LoVo (cell line): ENCODE measurements at places on chromosomes 3 and 15.

GRCh38 chr15:86317384-86317740, 237.7 kb downstream of the AGBL1 start:
- no peak for DNase-seq

GRCh38 chr15:38945551-38946298, 381.1 kb upstream of the RASGRP1 start:
- no peak for DNase-seq

DNA sequence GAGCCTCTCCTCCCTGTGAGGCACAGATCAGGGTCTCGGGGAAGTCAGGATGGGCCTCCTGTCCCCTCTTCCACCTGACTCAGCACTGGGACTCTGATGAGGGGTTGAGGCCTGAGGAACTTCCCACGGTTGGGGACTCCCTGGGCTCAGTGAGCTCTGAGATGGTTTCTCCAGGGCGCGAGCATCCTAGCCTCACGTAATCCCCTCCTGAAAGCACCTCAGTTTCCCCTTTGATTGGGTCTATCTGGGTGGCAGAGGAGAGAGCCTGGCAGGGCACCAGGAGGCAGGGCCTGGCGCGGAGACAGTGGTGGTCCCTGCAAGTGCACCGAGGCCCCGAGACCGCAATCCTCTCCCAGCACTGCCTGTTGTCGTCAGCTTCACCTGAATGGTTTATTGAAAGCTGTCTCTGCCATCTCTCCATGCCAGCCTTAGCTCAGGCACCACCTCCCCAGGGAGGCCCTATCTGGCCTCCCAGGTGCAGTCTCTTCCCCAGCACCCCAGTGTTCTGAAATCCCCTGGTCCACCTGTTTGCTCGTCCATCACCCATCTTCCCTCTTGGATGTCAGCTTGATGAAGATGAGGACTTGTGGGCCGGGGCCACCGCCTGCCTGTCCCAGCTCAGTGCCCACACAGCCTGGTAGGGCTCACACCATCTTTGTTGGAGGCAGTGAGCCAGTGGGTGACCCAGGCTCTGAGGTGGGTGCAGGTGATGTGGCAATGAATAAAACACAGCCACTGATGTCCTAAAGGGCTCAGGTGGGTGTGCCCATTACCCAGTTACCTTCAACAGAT, 52.2 kb upstream of the PCSK6 start:
- DNase-seq, result no peak

- peak; percentile 16 for DNase-seq
These were observed 110.2 kb downstream of the NR1I2 start for GRCh38 chr3:119891944-119892721.

DNA sequence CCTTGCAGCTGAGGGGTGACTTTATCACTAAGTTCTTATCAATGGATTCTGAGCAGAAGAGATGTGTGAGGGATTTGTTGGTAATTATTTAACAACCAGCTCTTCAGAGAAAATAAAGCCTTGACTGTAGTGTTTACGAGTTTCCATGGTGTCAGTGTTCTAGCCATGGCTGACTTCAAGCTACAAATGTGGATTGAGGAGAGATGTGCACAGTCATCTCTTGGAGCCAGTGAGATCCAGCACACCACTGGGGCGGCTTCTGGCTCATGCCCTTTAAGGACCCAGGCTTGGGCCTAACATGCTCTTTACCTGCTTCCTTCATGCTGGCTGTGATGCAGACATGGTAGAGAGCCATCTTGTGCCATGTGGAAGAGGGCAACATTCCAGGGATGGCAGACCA, 145.6 kb upstream of the MRPS22 start:
- no peak for DNase-seq

GRCh38 chr3:185929192-185930151, 8.3 kb downstream of the TRA2B start:
- no peak for DNase-seq

DNA sequence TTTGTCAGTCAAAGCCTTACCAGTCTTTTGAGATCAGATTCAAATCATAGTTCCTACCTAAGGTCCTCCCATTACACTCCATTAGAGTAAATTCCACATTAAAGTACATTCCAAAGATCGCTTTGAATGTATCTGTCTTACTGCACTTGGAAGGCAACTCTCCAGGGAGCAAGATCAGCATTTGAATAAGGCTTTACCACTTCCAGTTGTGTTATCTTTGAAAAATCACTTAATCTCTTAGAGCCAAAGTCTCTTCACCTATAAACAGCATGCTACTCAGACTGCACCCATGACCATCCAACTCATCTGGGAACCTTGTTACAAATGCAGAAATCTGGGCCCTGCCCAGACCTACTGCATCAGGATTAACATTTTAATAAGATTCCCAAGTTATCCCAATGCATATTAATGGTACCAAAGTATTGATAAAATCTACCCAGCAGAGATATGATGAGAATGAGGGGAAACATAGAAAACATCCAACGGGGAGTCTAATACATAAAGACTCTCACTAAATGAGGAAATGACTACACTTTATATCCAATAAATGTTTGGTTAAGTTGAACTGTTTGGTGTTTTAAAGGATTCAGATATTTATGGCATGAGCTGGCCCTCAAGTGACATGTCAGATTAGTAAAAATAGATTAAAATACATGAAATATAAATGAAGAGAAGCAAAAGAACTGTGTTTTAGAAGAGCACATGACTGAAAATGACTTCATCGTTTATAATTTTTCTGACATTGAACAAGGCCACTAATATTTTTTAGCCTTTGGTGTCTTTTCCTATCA, 75.9 kb downstream of the TNIK start:
- DNase-seq, result no peak

- DNase-seq, result peak; percentile 29
These were observed 108.4 kb downstream of the PTPRG start for GRCh38 chr3:61669668-61670299.

DNA sequence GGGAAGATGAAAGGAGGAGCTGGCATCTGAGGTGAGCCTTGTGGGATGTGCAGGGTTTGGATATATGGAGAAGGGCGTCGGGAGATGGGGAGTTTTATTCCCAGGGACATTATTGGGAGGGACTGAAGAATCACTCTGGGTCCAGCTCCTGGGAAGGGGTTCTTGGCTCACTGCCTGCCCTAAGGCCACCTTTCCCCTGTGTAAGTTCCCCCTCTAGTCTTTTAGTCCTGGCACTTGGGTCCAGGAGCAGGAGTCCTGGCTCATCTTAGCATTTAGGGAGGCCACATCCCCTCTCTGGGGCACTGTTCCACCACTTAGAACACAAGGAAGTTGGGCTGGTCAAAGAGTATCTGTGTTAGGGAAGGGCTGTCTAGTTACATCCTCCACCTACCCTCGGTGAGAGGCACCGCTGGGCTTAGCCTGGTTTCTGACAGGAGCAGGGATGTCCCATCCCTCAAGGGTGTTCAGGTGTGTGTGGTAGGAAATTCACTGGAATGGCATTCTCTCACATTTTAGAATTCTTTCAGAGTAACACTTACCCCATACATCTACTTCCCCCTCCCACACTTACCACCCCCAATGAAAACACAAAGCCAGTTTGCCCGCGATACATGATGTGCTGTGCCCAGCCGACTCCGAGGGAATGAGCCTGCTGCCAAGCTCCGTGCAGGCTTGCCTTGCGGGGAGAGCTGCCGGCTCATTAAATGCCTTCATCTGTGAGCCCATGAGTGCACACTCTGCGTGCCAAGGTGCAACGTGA, 86.7 kb downstream of the FAM43A start:
- DNase-seq, result no peak

- DNase-seq, result no peak
These were observed 36.7 kb upstream of the NDUFB4 start for GRCh38 chr3:120559242-120560061.

- no peak for DNase-seq
These were observed 138.4 kb downstream of the NUP210 start for GRCh38 chr3:13281507-13282357.

DNA sequence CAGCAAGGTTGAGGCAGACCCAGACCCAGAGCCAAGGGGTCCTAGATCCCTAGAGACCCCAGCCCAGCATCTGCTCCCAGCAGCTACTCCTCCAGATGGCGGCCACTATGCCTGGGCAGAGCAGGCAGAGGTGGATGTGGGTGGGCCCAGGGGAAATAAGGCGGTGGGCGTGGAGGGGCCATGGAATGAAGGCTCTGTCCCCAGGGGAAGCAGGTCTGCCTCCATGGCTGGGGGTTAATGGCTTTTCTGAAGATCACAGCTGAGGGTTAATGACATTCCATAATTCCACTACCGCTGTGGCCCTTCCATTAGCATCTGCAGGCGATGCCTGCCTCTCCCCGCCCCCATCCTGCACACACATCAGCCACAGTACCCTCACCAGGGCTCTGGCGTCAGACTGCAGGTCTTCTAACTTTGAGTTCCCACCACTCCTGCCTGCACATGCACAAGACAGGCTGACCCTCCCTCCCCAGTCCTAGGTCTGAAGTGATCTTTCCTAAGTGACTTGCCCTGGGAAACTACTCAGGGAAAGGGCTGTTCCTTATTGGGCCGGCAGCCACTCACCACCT, 41.2 kb downstream of the CCDC33 start:
- DNase-seq, result no peak

- no peak for DNase-seq
These were observed 408.0 kb downstream of the MECOM start for GRCh38 chr3:169255511-169255910.

DNA sequence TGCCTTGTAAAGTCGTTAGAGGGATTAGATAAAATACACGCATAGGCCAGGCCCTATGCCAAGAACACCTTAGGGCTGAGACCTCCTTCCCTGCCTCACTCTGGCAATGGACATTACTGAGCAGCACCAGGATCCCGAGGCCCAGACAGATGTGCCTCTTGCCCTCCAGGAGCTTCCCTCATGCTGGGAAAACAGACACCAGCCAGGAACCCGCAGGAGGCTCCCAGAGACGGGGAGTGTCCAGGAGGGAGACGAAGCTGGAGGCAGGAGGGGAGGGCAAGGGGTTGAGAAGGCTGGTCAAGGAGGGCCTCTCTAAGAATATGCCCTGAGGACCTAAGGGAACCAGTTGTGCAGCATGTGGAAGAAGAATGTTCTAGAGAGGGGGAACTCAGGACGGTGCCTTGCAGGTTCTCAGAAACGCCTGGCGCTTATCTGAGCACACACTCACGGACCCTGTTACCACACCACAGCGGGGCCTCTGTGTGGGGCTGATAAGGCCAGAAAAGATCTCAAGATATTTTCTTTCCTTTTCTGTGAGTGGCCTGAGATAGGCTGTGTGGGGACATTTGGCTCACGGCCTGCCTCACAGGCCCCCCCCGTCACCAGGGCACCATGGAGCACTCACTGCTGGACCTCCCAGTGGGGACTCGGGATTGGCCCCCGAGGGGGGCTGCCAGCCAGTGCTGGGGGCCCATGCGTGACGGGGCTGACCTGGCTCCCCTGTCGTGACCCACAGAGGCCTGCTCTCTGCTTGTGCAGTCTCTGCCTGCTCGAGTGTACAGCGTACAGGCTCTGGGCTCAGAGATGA, 22.0 kb upstream of the CYP11A1 start:
- DNase-seq, result no peak

GRCh38 chr15:34608517-34608916, 25.1 kb upstream of the GOLGA8B start:
- no peak for DNase-seq

- DNase-seq, result no peak
These were observed 44.4 kb upstream of the C3orf38 start for GRCh38 chr3:88105325-88105724.

DNA sequence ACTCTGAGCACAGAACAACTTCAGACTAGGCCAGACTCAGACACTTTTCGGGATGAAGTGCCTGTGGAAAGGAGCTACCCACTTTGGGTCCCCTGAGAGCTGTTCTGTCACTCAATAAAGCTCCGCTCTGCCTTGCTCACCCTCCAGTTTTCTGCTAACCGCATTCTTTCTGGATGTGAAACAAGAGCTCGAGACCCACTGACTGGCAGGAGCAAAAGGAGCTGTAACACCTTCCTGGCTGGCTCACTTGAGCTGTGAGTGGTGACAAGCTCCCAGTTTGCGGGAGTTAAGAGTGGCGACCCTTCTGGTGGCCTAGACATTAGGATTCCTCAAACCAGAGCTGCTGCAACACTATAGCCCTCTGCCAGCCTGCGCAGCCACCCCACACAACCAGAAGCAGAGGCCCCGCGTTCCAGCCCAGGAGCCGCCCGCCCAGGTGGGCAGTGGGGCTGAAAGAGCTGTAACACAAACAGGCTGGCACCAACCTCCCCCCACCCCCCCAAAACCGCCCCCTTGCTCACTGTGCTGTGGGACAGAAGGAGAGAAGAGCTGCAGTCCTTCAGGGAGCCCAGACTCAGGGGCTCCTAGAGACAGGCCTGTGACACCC, 1178.1 kb upstream of the GBE1 start:
- DNase-seq, result no peak

DNA sequence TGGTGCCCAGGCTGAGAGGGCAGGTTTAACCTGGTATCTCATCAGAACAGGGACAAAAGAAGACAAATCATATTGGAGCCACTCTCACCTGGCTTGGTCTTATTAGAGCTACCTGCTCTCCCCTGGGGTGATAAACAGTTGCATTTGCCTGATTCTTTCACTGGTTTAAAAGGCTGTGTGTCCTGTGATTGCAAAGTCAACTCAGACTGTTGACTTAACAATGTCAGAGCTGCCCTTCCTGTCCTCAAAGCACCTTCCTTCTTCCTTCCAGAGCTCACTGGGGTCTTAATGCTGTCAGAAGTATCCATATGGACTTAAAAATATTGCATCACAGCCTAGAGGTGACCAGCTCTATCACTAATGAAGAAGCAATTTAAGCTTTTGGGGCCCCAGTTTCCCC, 50.5 kb upstream of the MINAR1 start:
- no peak for DNase-seq

- DNase-seq, result no peak
These were observed 40.3 kb upstream of the NDUFB4 start for GRCh38 chr3:120555657-120556509.

- DNase-seq, result no peak
These were observed 204.1 kb downstream of the ARRDC4 start for GRCh38 chr15:98164571-98164970.

DNA sequence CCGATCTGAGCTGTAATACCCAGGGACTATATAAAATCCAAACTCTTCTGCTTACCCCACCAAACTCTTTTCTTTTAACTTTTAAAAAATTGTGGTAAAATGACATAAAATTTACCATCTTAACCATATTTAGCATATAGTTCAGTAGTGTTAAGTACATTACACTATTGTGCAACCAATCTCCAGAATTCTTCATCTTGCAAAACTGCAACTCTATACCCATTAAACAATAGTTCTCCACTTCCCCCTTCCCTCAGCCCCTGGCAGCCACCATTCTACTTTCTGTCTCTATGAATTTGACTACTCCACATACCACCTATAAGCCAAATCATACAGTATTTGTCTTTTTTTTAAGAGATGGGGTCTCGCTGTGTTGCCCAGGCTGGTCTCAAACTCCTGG, 38.7 kb downstream of the SENP8 start:
- DNase-seq, result no peak

DNA sequence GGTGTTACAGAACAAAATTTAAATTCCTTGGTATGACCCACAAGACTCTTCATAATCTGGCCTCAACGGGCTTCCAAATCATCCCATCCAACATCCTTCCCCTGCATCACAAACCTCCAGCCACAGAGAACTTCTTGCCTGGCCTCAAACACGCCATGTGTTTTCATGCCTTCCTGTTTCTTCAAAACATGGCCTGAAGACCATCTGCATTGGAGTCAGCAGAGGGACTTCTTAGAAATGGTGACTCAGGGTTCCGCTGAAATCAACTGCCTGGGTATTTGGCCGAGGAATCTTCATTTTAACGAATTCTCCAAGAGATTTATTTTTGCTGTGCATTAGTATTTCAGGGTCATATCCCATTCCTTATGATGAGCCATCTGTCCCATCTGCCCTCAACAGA, 138.1 kb upstream of the RAP2B start:
- DNase-seq, result no peak
